ENCODE measurements at places on chromosomes 4 and X. TPM values are rescaled to one million over a fixed set of nuclear protein-coding genes. Genes with fewer than 3 reads are reported as not detected.

Gene SMR3A
- total RNA-seq = not detected

Gene ADH1B
- not detected for total RNA-seq

Gene ARMCX2
- not detected for total RNA-seq

Gene CASP3
- total RNA-seq = 20.9 TPM

Gene PPP4R3C
- not detected for total RNA-seq

Gene RGN
- total RNA-seq = not detected

Gene DGKK
- not detected for total RNA-seq

Gene REELD1
- total RNA-seq = not detected

Gene ZNF711
- 0.74 TPM for total RNA-seq

Gene MAOA
- total RNA-seq = 0.61 TPM

Gene CT45A3
- 0.23 TPM for total RNA-seq

Gene HTT
- 16.5 TPM for total RNA-seq

Gene CDKN2AIP
- total RNA-seq = 10.4 TPM

Gene PLCXD1
- total RNA-seq = 28.1 TPM

Gene CSAG1
- 0.25 TPM for total RNA-seq

Gene SRPX2
- 2.7 TPM for total RNA-seq

Gene CXCL5
- total RNA-seq = 34.0 TPM

Gene HEPH
- total RNA-seq = not detected

Gene TMEM31
- total RNA-seq = not detected

Gene TMEM47
- 1.5 TPM for total RNA-seq

Gene SUPT20HL1
- not detected for total RNA-seq

Gene FDCSP
- not detected for total RNA-seq

Gene MAGEA4
- total RNA-seq = not detected

Gene ADH4
- total RNA-seq = not detected

Gene ADGRL3
- 0.02 TPM for total RNA-seq

Gene NSUN7
- total RNA-seq = 0.42 TPM

Gene DDIT4L
- total RNA-seq = 0.27 TPM

Gene EMCN
- not detected for total RNA-seq

Gene EIF4E
- 126 TPM for total RNA-seq

Gene PCYT1B
- not detected for total RNA-seq

Gene ARSJ
- 7.2 TPM for total RNA-seq

Gene USP26
- not detected for total RNA-seq

Gene GABRG1
- not detected for total RNA-seq

Gene ANKRD50
- total RNA-seq = 5.9 TPM

Gene TECRL
- total RNA-seq = not detected

Gene CTAG2
- not detected for total RNA-seq

Gene TLR6
- 1.8 TPM for total RNA-seq

Gene RASL11B
- total RNA-seq = not detected

Gene AREG
- 48.1 TPM for total RNA-seq

Gene RBM3
- total RNA-seq = 392 TPM

Gene NRK
- total RNA-seq = not detected

Gene VEGFC
- 11.9 TPM for total RNA-seq

Gene AVPR2
- total RNA-seq = not detected

Gene XAGE3
- not detected for total RNA-seq

Gene PABPC1L2A
- not detected for total RNA-seq

Gene UGT8
- total RNA-seq = 0.23 TPM

Gene BTK
- 0.12 TPM for total RNA-seq

Gene CFAP299
- total RNA-seq = not detected

Gene MID1IP1
- 31.2 TPM for total RNA-seq

Gene TEX13D
- total RNA-seq = not detected

Gene SERPINA7
- not detected for total RNA-seq

Gene NIPAL1
- 0.65 TPM for total RNA-seq

Gene ASB12
- total RNA-seq = not detected

All from A549 treated with GW870086 at 1 μM for 4 hours (cell line).